ENCODE measurements at places on chromosomes 4 and X. TPM values are rescaled to one million over a fixed set of nuclear protein-coding genes. Genes with fewer than 3 reads are reported as not detected.

- no peak for DNase-seq
Observed at GRCh38 chr4:102478186-102478585, 23.0 kb upstream of the NFKB1 start.

DNA sequence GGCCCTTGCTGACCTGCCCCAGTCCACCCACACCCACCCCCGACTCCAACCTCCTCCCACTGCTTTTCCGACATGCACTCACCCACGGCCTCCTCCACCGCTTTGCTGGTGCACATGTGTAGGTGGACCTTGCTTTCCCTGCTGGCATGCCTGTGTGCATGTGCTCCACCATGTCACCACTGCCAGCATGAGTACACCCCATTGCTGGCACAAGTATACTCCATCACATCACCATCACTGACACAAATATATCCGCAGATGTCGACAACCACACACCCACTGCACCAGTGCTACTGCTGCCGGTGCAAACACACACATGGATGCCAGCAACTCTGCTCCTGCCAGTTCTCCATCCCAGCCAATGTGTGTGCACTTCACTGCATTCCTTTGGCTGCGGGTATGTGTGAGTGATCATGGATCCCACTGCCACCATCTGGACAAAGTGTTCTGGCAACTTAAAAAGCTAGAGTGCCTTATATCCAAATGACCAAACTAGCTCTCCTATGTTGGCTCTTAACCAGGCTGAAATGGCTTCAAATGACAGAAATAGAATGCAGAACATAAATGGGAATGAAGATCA is 1072.3 kb downstream of the RAPGEF2 start:
- DNase-seq: no peak

GRCh38 chr4:151851354-151851753 is 90.5 kb upstream of the GATB start:
- no peak for DNase-seq

The TLL1 gene
- 0.98 TPM for total RNA-seq

The GSX2 gene
- total RNA-seq: 6.8 TPM

The TLR10 gene
- total RNA-seq: not detected

Measured in G401 (cell line).